AG09319 (cell line): ENCODE measurements at places on chromosomes 2 and 18.
A peak's percentile ranks its signal among the peaks of the same experiment; 100 is the strongest.

DNA sequence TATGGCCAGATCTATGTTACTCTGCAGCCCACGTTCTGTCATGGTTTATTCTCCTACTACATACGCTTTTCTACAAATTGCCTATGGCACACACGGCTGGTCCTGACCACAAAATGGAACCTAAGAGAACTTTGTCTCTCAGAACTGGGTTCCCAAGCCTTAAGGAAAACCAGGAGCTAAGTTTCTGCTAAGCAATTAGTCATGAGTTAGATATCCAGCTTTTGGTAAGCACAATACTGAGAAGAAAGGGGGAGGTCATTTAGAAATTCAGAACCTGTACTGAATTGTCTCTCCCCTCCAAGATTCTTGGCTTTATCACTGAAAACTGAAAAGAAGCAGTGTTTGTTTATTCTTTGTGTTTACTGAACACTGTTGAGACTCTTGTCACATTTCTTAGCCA is 283.5 kb upstream of the TANK start:
- DNase-seq = no peak

- DNase-seq = no peak
Measured at GRCh38 chr2:205806143-205806905, 124.0 kb downstream of the NRP2 start.

GRCh38 chr2:217784996-217785543 is 217.7 kb downstream of the TNS1 start:
- DNase-seq = no peak

GRCh38 chr2:182038576-182038975 is 52.9 kb downstream of the PPP1R1C start:
- DNase-seq = no peak

DNA sequence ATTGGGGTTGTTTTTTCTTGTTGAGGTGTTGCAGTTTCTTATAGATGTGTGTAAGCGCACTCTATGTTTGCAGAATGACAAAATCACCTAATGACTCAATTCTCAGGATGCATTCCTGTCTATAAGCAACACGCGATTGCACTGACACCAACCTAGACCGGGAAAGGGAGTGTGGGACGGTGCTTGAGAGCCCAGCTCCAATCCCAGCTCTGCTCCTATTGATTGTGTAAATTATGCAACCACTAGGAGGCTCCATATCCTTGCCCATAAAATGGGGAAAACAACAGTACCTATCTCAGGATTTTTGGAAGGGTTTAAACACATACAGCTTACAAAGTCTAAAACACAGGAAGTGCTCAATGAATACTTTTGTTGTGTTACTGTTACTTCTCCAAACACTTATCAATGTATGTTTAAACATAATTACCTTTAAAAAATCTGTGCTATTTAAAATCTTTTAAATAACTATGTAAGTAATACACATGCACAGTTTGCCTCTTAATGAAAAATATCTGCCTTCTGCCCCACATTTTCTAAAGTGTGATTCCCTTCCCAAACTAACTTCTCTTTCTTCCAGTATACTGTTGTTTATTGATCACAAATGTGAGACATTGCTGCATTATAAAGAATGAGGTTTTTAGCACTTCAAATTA is 132.5 kb downstream of the SPHKAP start:
- DNase-seq = peak; percentile 16

GRCh38 chr2:15945909-15946705 is 5.8 kb downstream of the MYCN start:
- DNase-seq = no peak

DNA sequence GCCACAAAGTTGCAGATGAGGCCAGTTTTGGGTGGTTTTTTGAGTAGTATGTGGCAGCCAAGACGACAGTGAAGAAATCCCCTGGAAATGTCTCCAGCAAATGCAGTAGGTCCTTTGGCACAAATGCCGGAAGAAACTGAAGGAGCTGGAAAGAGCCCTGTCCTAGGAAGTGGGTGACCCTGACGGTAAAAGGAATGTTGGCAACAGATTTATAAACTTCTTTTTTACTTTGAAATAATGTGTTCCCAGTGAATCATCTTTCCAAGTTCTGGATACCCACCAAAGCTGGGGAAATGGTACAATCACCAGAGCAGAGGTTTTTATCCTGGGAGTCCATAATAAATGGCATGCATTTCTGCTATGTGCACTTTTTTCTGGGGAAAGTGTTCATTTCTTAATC is 112.9 kb downstream of the CSRNP3 start:
- no peak for DNase-seq

DNA sequence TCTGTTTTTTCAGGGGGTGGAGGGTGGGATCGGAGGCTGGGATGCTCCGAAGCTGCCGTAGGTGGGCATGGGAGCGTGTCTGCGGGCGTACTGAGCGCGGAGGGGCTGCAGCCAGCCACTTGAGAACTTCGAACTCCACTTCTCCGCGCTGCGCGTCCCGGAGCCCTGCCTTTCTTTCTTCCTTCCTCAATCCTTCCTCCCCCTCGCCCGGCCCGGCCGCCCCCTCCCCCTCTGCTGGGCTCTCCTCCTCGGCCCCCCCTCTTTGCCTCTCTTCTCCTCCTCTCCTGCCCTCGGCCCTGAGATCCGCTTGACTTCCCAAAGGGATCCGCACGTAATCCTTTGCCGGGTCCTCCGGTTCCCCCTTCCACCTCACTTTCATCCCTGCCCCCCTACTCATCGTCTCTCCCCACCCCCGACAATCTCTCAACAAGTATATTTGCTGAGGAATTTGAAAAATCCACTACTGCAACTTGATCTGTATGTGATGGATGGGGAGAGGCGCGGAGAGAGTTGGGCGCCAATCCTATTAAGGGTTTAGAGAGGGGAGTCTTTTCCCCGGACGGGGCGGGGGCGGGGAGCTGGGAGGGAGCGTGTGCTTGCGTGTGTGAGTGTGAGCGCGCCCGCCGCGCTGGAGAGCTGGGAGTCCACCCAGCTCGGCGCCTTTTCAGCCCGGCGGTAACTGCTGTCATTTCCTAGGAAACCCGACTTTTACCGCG is 1.1 kb downstream of the GLI2 start:
- peak; percentile 80 for DNase-seq

GRCh38 chr18:58578321-58578720 is 50.6 kb downstream of the ALPK2 start:
- no peak for DNase-seq

DNA sequence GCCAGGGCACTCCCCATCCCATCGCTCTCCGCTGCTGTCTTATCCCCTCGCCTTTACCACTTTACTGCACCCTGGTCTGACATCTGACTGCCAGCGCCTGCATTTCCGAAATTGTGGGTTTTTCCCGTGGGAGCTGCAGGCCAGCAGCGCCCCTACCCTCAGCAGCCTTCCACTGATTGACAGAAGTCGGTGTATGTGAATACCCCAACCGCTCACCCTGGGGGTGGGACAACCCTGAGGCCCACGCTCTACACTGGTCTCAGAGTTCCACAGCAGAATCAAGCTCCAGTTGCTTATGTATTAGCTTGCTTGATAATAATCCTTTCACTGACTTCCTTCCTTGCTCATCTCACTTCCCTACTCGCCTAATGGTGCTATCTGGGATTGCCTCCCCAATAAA is 62.0 kb downstream of the POLE4 start:
- no peak for DNase-seq

GRCh38 chr2:3042601-3043585 is 334.7 kb downstream of the EIPR1 start:
- DNase-seq = no peak

GRCh38 chr18:53745986-53746385 is 478.5 kb downstream of the MBD2 start:
- no peak for DNase-seq

GRCh38 chr2:73925853-73926492 is 707 bp upstream of the DGUOK start:
- no peak for DNase-seq

GRCh38 chr2:188078534-188078933 is 213.1 kb upstream of the GULP1 start:
- DNase-seq = no peak

- DNase-seq = no peak
Measured at GRCh38 chr18:12059334-12060181, 34.1 kb upstream of the ANKRD62 start.
